ENCODE measurements at places on chromosomes 7 and 10.

- peak; percentile 22 for DNase-seq
Observed at GRCh38 chr10:126013489-126014281, 117.3 kb downstream of the FANK1 start.

DNA sequence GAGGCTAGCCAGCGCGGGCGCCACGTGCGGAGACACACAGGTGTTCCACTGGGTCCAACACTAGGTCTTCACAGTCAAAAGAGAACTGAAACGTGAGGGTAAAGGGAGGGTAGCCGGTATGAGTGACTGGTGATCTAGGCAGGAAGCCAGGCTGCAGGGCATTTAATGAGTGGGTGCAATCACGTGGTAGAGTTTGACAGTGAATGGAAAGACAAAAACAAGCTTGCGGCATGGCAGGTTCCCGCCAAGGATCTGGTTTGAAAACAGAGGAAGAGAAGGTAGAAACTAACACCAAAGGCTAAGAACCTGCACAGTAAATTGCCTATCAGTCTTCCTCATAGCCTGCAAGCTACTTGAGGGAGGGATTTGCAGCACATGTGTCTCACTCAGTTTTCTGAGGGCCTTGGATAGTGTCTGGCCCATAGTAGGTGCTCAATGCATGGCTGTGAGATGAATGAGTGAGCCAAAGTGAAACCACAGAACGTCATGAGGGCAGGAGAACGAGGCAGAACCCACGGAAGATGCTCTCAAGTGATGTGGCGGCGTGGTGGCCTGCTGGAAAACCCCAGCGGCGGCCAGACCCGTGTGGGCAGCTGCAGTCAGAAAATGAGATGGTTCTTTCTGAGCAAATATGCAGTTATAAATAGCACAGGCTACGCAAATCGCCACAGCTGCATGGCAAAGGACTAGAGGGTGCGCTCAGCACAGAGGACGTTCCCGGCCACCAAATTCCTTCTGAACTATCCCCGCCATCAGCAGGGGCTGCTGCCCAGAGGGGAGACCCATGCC, 183.6 kb upstream of the NFE2L3 start:
- DNase-seq = peak; percentile 30

DNA sequence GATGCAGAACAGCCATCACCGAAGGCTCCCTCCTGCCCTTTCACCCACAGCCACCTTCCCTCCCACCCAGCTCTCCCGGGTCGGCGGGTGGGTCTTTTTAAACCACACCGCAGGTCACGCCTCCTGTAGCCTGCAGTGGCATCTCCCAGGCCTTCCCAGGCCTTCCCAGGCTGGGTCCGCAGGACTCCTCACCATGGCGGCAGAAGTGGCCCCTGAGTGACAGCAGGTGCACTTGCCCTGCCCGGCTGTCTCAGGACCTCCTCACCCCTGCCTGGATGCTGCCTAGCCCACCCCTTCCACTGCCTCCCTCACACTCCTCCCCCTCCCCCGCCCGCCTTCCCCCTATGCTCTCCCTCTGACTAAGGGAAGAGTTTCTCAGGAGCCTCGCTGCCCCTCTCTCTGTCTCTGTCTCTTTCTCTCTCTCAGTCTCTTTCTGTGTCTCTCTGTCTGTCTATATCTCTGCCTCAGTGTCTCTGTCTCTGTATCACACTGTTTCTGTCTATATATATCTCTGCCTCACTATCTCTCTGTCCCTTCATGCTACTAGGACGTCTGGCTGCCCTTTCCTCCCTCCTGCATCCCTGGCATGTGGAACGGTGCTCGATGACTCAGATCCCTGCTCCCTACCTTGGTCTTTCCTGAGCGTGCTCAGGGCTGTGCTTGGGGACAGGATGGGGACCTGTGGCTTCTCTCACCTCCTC, 57.5 kb downstream of the GLRX3 start:
- no peak for DNase-seq

DNA sequence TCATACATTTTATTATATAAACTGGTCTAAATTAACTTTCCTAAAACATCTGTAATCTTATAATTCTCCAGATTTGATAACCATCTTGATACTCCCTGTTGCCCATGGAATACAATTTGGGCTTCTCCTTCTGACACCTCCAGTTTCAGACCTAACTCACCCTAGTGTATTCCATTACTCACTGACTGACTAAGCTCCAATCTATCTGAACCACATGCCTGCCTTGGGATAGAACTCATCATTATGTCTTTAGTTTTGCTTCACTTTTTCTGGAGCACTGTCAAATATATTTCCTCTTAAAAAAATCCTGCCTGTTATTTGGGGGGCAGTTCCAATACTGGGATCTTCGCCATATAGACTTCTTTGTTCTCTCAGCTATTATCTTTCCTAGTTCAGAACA, 4.9 kb upstream of the FOXP2 start:
- DNase-seq = no peak

- DNase-seq = no peak
Observed at GRCh38 chr10:124416733-124417132, 2.0 kb downstream of the OAT start.

- DNase-seq = peak; percentile 25
Observed at GRCh38 chr7:144842377-144842851, 6.6 kb upstream of the TPK1 start.

DNA sequence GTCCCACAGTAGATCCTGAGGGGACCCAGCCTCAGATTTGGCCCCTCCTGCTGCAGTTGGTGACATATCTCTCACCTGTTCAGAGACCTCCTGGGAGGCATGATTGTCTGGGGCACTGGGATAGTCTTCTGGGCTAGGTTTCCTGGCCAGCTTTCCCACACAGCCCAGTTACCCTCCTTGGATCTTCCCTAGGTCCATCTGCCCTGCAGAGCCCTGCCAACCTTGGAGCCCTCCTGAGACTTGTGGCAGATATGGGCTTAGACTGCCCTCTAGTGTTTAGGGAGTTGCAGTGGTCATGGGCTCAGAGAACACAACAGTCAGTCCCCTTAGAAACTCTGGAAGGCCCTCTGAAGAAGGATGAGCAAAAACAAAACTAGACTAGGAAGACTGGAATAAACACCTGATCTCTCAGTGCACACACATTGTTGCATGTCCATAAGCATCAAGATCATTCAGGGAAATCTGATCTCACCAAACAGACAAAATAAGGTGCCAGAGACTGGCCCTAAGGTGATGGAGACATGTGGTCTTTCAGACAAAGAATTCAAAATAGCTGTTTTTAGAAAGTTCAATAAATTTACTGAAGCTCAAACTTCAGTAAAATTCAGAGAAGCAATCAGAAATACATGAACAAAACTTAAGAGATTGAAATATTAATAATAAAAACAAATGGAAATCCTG, 324.6 kb downstream of the ATRNL1 start:
- no peak for DNase-seq

GRCh38 chr7:120864141-120864900, 6.4 kb upstream of the TSPAN12 start:
- no peak for DNase-seq

DNA sequence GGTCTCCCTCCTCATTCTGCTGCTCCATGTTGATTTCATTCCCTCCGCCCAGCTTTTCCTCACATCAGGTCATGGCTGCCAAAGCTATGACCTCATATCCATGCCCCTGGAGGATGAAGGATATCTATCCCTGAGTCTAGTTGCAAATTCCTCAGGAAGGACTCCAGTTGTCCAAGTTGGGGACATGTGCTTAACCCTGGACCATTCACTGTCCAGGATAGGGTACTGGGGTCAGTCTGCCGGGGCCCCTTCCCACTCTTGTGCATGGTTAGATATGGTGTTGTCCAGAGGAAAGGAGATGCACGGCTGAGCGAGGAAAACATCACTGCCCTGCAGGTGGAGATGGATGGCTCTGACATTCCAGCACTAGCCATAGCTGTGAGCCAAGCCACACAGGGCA, 51.9 kb upstream of the COMTD1 start:
- DNase-seq = no peak

GRCh38 chr7:150737265-150738055, at the start of gene GIMAP5:
GIMAP5 (plus strand) TSS chr7:150737418; CDS start chr7:150740885, 3,467 bp downstream.
- DNase-seq = peak; percentile 59

- DNase-seq = peak; percentile 30
Observed at GRCh38 chr7:101507791-101508252, 121.3 kb downstream of the MYL10 start.
